ENCODE measurements at places on chromosomes 1 and 21.
A peak's percentile ranks its signal among the peaks of the same experiment; 100 is the strongest.

GRCh38 chr21:36891121-36891520 lies 75.3 kb downstream of the HLCS start:
- no peak for DNase-seq

GRCh38 chr1:218025454-218025853 lies 259.6 kb upstream of the RRP15 start:
- DNase-seq, result no peak

DNA sequence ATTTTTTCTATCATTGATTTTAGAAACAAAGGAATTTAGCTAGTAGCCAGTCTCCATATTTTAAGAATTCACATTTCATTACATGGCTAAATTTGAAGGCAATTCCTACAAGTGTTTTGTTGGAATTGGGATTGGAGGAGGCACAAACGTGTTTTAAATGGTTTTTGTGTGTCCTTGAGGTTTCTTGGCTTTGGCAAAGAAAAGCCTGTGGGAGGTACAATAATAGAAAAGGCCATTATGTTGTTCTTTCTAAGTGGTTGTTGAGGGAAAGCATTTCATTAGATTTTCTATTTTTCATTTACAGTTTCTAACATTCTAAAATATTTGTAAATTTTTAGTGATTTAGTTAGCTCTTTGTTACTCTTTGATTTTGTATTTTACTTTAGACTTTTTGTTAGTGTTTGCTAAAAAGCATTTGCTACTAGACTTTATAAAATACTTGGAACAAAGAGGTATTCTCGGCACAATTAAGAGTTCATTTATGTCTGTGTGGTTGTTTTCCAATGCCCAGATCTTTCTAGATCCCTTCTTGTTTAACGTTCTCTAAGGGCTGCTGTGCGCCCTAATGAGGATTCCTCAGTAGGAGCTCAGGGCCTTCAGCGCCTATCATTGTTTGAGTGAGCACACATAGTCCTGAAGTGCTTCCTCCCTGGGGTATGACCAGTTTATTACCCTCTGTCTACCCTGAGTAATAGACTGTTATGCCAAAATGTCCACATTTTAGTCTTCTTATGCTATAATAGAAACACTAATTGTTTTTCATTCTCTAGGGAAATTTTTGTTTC lies 70.0 kb upstream of the KIAA1614 start:
- DNase-seq, result no peak

DNA sequence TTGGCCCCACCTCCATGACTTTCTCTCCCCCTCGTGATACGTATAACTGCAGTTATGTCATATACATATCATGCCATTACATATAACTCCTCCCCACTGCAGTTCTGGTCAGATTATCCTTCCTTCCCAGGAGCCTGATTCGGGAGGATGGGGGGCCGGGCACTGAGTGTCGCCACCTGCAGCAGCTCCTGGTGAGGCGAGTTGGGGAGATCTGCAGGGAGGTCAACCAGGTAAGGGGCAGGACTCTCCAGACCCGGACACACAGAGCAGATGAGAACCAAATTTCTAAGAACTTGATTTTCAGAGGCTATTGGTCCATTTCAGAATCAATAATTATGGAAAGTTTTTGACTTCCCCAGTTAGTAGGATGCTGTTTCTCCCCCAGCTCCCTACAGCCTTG lies 19.5 kb downstream of the HYI start:
- no peak for DNase-seq

DNA sequence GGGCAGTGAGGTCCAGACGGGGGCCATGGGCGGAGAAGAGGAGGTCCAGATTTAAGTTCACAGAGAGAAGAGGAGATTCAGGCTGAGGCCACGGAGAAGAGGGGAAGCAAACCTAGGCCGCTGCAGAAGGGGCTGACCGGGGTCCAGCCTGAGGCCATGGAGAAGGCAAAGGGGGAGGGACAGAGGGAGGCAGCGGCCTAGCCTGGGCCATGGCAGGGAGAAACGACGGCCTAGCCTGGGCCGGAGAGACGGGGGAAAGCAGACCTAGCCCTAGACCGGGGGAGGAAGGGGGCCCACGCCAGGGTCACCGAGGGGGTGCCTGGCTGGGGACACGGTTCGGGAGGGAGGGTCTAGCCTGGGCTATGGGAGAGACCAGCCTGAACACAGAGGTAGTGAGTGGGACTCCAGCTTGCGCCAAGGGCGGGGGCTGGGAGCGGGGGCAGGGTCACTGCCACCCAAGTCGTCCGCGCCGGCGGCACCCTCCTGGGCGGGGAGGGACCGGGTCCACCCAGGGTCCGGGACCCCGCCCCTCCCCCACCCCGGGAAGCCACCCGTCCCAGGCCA lies 459 bp downstream of the CAPZB start:
- DNase-seq, result peak; percentile 7

DNA sequence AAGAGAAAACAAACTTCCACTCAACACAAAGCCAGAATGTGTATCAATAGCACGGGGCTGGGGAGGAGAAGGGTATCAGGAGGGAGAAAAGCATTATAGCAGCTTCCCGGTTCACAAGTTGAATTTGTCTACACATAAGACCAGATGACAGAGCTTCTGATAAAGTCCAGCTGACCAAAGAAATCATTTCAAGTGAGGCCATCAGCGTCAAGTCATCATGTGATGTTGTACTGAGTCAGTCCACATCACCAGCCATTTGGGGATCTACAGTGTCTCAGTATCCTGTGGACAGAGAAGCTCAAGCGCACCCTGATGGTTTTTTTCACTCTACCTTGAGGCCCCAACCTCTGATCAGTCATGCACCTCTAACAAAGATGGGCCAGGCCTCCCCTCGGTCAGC lies 33.0 kb downstream of the SETD4 start:
- no peak for DNase-seq

GRCh38 chr1:40636777-40637176 lies 28.7 kb downstream of the RIMS3 start:
- DNase-seq, result no peak

GRCh38 chr1:96095849-96096612 lies 625.6 kb upstream of the PTBP2 start:
- no peak for DNase-seq

- no peak for DNase-seq
These were observed 20.2 kb downstream of the PANK4 start for GRCh38 chr1:2506007-2506860.

- DNase-seq, result no peak
These were observed 26.7 kb downstream of the CDC7 start for GRCh38 chr1:91527266-91527765.
